Renal cortex interstitium (tissue), 15 donors: ENCODE measurements at places on chromosomes 3 and 15. TPM values are rescaled to one million over a fixed set of nuclear protein-coding genes. Genes with fewer than 3 reads are reported as not detected.

DNA sequence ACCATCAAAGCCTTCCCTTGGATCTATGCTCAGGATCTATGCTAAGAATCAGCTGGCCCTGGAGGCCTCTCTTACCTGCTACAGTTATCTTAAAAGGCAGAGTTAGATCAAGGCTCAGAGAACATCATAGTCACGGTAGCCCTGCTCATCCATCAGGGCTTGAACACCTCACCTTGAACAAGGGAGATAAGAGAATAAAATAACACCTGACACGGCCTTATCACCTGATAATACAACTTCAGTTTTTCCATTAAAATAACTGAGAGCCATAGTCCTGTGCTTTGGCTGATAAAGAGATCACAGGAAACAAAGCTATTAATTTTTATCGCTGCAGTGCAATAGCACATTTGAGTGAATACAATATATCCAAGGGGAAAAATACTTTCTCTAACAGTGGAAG is 85.6 kb upstream of the LPP start:
- DNase-seq = no peak

DNA sequence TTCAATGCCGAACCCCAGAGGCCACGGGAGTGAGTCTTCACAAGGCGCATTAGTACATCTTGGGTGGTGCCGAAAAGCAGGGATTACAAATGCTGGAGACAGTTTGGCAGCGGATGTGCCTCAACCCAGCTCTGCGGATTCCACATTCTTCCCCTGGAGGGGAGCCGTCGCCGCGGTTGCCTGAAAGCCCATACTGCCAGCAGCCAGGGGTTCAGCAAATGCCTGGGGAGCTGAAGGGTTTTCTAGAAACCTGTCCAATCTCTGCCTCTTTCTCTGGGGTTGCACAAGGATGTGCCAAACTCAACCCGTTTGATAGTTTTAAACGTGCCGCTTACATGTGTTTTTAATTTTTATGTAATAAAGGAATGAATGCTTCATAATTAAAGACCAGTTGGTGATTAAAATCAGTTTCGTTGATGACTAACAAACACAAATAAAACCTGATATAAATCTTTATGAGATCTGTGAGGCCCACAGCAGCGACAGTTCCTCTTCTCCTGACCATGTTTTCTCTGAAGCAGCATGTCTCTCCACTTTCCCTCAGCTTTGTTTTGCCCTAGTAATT is 74.6 kb upstream of the LEKR1 start:
- DNase-seq = no peak

GRCh38 chr3:71681224-71681668 is 44.0 kb downstream of the EIF4E3 start:
- DNase-seq = no peak

AMOTL2 gene
- 87.0 TPM for polyA plus RNA-seq

DNA sequence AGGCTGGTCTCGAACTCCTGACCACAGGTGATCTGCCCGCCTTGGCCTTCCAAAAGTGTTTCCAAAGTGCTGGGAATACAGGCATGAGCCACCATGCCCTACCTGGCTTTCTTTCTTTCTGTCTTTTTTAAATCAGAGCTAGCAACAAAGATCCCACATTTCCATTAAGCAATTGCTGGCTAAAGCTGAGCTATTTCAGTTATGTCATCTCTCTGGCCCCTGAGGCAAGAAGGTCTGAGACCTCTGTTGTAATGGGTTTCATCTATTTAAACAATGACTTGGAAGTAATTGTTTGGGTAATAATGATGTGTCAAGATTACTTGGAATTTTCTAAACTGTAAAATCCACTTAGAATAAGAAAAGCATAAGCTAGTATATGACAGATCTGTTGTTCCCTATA is 30.2 kb upstream of the CRBN start:
- DNase-seq = no peak

DNA sequence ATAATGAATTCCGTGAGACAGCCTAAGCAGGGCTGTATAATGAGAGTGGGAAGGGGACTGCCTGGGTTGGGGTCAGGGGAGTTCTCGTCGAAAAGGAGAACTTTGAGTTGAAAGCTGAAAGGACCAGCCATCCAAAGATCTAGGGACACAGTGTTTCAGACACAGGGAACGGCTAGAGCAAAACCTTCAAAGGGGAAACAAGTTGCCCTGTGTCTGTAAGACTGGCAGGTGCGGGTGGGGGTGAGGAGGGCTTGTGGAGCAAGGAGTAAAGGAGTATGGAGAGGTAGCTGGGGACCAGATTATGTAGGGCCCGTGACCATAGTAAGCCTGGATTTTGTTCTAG is 1.3 kb upstream of the SRP14 start:
- no peak for DNase-seq

DNA sequence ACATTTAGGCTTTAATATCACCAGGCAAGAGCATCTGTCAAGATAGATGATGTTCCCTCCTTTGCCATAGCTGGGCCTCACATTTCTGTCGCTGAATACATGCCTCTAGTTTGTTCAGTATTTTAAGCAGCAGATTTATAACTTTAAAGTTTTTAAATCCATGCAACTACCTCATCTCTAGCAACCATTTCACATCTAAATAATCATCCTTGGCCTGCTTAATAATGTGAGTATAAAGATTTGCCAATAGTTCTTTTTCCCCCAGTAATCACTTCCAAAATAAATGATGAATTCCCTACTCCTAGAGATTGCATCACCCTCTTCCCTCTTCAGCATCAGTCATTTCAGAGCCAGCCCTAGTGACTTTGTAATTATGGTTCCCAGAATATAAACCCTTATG is 36.2 kb upstream of the FILIP1L start:
- no peak for DNase-seq

GRCh38 chr3:112672716-112673541 is 32.0 kb upstream of the CCDC80 start:
- DNase-seq = no peak

DNA sequence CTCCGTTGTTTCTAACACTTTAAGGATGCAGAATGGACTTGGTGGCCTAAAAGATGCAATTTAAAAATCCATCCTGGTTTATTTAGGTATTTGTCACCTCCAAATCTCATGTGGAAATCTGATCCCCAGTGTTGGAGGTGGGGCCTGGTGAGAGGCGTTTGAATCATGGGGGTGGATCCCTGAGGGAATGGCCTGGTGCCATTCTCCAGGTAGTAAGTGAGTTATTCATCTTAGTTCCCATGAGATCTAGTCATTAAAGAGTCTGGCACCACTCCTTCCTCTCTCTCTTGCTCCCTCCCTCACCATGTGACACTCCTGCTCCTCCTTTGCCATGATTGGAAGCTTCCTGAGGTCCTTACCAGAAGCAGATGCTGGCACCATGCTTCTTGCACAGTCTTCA is 339.1 kb downstream of the NTRK3 start:
- DNase-seq = no peak

SIAH2 gene
- polyA plus RNA-seq = 18.8 TPM
